Activated T-helper 1 cell treated with anti-CD3 and anti-CD28 coated beads, Interleukin-2, amount 50 U/mL, for 16 hours (primary cell): ENCODE measurements at places on chromosomes 5 and 9.

DNA sequence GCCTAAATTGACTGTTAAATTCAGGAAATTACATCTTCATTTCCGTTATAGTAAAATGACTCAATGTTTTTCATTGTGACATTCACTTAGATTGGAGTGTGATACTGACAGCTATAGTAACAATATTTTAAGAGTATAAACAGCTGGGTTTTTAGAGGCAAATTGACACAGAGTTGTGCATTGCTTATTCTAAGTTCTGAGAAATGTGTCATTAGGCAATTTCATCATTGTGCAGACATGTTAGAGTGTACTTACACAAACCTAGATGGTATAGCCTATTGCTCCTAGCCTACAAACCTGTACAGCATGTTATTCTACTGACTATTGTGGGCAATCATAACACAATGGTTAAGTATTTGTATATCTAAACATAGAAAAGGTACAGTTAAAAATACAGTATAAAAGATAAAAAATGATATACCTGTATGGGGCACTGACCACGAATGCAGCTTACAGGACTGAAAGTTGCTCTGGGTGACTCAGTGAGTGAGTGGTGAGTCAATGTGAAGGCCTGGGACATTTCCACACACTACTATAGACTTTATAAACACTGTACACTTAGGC lies 132.7 kb downstream of the PDE4D start:
- DNase-seq, result no peak

GRCh38 chr5:80620211-80620610 lies 34.2 kb upstream of the MSH3 start:
- no peak for DNase-seq

GRCh38 chr5:30764704-30765103 lies 428.8 kb upstream of the CDH6 start:
- DNase-seq, result no peak

DNA sequence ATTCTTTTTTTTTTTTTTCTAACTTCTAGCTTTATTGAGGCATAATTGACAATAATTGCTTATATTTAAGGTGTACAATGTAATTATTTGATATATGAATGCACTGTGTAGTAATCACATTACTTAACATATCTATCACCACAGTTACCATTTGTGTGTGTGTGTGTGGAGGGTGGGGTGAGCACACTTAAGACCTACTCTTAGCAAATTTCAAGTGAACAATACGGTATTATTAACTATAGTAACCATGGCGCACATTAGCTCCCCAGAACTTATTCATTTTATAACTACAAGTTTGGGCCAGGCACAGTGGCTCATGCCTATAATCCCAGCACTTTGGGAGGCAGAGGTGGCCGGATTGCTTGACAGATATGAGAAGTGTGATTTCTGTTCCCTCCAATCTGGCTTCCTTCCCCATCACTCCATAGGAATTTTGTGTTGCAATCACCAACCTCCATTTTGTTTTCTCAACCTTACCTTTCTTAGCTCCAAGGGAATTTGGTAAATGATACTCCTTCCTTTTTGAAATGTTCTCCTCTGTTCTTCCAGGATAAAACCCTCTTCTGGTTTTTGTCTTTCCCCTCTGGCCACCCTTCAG lies 14.9 kb downstream of the TXN start:
- DNase-seq, result no peak

DNA sequence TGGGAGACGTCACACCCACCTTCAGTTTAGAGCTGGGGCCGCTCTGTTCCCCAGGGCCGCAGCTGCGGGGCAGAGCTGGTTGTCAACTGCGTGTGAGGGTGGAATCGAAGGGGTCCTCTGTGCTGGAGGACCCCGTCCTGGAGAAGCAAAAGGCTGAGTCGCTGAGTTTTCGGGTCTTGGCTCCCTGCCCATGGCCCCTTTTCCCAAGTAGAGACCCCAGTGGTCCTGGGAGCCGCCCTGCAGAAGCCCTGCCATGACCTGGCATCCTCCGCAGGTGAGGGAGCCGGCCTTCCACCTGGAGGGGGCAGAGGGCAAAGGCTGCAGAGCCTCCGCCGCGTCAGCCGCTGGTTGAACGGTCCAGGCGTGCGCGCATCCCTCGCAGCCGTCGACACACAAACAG lies 90.4 kb upstream of the COL5A1 start:
- no peak for DNase-seq

GRCh38 chr5:142426129-142427014 lies 101.6 kb upstream of the SPRY4 start:
- no peak for DNase-seq

GRCh38 chr5:68189613-68190012 lies 25.9 kb upstream of the PIK3R1 start:
- no peak for DNase-seq

DNA sequence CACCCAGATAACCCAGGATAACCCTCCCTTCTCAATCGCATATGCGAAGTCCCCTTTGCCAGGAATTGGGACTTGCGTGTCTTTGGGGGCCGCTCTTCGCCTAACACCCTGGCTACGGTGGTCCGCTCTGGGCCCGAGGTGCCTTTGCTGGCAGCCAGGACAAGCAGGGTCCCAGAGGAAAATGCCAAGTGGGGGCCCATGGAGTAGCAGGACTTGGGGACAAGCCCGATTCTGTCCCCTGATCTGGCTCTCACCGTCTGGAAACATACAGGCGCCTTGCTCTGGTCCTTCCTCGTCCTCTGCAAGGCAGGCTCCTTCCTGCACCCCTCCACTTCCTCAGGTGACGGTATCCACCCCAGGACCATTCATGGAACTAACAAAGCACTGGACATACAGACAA lies 78.1 kb upstream of the UNC5A start:
- no peak for DNase-seq
